Stimulated activated naive CD4-positive, alpha-beta T cell treated with Interleukin-2 at 50 U/mL for 16 hours (primary cell): ENCODE measurements at places on chromosomes 6 and 20.
A peak's percentile ranks its signal among the peaks of the same experiment; 100 is the strongest.

DNA sequence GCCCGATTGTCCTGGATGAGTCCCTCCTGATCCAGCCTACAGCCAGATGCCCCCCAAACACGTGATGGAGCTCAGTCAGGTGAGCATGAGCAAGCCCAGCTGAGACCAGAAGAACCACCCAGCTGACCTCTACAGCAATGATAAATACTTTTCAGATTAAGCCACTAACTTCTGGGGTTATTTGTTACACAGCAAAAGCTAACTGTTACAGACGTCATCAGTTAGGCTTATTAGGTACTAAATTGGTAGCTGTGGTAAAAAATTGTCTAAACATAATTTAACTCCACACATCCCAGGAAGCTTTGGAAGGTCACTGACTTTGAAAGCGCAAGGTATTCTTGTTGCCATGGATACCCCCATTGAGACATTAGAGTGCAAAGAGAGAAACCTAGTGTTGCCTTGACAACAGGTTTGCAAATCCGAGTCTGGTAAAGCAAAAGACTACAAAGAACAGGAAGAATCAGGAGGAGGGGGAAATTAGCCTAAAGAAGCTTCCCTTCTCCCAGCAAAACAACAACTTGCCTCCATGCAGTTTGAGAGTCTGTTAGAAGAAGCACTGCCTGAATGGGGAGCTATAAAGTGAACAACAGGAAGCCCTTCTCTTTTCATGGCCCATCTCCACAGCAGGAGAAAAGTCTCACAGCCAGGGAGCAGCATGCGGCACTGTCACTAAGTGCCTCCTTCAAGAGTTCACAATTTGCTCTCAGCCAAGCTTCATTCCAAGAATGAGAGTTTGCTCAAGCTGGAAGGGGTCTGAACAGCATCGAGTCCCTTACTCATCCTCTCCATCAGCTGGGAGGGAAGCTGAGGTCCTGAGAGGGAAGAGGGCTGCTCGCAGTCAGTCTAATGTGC, 41.7 kb upstream of the ZNF831 start:
- peak; percentile 5 for DNase-seq

DNA sequence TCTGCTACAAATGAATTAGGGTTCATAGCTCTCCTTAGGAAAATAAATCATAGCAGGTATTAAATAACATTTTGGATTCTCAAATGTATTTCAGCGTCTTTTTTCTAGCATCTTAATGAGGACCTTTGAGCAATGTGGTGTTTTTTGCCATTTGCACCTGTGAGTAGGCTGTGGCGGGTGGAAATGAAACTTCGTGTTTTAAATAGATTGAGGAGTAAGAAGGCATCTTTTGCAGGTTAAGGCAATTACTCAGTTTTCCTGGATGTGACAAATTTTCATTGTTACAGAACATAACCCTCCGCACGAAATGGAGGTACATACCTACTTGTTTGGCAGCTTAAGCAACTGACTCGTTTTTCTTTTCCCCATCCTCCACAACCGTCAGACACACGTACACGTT, 708.9 kb upstream of the NRSN1 start:
- DNase-seq = no peak

- no peak for DNase-seq
These were observed 49.2 kb downstream of the ARID1B start for GRCh38 chr6:156826290-156826955.

- DNase-seq = no peak
These were observed 501.2 kb downstream of the MMUT start for GRCh38 chr6:48961781-48962415.

GRCh38 chr20:15930311-15931305, 642.6 kb downstream of the KIF16B start:
- no peak for DNase-seq

- DNase-seq = no peak
These were observed 127.0 kb upstream of the MAN1A1 start for GRCh38 chr6:119476554-119476953.
